Inflammatory macrophage treated with lipopolysaccharide for 4 hours (primary cell): ENCODE measurements at places on chromosomes 1 and 21.

DNA sequence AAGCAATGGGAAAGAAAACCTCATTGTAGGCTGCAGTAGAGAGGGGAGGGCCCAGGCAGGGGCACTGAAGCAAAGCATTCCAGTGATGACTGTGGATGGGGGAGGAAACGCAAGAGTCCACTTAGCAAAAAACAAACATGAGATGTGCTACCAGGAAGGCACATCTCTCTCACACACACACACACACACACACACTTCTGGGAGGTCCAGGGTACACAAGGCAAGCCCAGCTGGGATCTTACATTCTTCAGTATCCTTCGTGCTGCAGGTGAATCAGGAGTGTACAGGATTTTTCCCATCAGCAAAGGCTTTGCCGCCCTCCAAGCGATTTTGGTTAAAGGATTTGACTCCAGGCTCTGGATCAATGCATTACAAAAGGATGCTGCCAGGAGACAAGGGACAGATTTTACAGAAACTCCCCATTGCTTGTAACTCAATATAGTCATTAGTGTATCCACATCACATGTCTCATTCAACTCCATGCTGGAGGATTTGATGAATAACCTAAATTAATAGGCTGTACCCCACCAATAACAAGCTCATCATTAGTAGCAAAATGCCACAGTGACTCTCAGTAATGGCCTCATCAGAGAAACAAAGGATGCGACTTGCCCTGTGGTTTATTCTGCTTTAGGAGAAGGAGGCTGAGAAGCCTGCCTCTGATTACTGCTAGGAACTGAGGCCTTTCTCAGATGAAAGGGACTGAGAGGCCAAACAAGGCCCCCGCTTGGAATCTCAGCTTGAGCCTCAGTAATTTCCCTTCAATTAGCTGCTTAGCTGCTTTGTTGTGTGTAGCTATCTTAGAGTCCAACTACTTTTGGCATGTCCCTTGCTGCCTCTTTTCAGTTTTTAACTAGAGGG lies 41.6 kb downstream of the ABCA4 start:
- no peak for DNase-seq

DNA sequence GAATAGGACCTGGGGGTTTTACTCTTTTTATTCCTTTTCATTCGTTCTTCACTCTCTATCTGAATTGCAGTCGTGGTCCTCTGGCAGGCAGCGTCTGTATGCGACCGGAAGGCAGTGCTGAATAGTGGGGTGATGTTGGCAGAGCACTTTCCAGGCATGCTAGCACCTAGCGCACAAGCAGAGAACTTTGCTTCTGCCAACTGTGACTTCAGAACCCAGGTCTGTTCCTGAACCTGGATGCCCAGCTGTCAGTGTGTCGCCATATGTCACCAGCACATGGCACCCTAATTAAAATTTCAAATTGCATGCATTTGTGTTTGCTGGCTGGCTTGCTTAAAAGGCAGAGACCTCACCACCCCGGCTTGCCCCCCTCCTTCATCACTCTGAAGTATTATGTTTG lies 116.2 kb downstream of the NFIA start:
- no peak for DNase-seq

- no peak for DNase-seq
Observed at GRCh38 chr21:42522771-42523170, 9.1 kb downstream of the SLC37A1 start.

- peak; percentile 11 for DNase-seq
Observed at GRCh38 chr1:19344372-19344810, 32.3 kb downstream of the SLC66A1 start.

DNA sequence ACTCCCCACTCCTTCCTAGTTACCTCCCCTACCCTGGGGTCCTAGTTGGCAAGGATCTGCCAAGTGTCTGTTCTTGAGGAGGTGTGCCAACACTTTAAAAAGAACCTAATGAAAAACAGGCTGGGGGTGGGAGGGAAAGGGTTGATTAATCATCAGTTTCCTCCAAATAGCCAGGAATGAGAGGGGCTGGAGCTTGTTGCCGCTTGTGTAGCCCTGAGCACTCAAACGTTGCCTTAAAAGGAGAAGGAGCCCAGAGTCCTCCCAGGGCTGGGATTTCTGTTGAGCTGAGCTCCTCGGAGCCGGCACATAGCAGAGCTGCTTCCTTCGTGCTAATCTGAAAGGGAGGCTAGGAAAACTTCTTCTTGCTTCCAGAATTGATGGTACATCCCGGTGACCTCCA lies 15.9 kb downstream of the SHISA4 start:
- DNase-seq, result no peak

GRCh38 chr1:55051169-55051568 lies 11.8 kb downstream of the PCSK9 start:
- DNase-seq, result no peak

DNA sequence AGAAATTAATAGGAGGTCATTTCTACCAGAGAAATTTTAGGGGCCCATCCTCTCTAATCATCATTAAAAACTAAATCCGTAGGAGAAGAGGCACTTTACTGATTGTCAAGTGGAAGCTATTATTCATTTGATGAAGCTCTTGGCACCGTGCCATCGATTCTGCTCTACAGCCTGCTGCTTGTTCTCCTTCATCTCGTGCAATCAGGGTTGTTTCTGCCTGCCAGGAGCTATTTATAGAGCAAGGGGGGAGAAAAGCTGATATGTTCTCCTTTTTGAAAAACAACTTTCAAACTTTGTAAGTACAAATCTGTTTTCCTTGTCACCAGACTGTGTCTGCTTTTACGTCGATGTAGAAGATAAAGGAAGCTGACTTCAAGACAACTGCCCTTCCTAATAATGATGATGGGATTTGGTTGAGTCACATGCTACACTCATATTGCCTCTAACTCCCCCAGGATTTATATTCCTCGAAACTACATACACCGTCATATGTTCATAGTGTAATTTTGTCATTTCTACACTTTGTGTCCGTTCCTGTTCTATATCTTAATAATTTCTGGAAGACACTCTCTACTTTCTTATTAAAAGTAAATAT lies 169.6 kb upstream of the LHX8 start:
- no peak for DNase-seq

DNA sequence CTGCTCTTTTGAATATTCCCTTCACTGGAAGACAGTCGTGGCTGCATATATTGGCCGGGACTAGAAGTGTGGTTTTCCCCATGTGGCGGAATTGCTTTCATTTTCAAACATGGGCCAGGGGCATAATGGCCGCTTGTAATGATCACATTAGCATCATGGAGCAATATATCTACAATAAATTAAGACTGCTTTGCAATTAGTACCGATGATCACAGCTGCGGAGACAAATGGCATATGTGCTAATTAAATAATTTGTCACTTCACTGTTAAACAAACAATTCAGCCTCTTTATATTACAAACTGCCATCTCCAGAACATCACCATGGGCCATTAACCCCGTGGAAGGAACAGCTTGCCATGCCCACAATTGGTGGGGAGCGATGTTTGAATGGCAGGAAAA lies 68.2 kb upstream of the OLIG2 start:
- no peak for DNase-seq

GRCh38 chr1:20480951-20481617 lies 4.9 kb downstream of the CAMK2N1 start:
- DNase-seq, result no peak

DNA sequence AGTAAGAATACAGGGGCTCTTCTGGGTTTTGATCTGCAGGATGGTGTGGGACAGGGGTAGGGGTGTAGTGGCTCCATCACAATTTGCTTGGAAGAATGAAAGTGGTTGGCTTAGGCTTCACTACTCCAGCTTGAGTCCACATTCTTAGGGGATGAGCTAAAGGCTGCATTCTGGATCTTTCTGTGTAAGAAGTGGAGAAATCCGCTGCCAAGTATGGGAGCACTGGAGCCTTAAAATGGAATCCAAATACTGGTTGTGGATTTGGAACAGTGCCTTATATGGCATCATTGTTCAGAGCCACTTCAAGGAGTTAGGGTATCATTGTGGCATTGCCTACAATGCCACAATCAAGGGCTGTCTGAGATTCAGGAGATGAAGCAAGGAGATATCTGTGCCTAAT lies 187.1 kb downstream of the LMO4 start:
- DNase-seq, result no peak

DNA sequence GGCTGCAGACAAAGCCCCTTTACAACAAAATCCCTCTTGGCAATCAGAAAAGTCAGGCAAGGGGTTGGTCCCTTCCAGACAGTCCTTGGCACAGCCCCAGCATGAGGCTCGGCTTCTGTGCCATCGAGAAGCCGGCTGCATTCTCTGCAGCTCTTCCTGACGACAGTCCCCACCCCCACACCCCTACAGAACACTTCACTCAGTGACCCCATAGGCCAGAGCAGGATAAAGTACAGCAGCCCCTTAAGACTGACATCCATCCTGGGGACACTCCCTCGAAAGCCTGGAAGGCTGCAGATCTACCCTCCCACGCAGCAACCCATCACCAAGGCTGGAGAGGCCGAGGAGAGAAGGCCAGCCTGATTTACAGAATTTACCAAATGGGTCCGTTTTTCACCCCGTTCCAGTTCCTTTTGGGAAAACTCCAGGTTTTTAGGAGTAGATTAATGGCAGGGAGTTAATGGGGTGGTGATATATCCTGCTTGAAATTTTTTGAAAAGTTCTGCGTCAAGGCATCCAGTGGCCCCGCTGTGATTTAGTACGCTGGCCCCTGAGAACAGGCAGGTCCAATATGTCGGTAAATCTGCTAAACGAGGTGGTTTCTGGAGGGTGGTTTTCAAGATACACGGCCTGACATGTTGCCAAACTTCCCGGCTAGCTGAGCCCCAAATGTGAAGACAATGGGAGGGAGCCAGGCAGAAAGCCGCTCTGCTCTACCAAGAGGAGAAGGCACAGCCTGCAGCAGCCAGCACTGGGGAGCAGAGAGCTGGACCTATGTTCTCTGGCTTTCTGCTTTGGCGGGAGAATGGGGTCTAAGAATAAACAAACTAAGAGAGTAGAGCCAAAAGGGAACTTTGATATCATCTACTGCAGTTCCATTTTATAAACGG lies 81.7 kb downstream of the SSBP3 start:
- DNase-seq, result no peak

DNA sequence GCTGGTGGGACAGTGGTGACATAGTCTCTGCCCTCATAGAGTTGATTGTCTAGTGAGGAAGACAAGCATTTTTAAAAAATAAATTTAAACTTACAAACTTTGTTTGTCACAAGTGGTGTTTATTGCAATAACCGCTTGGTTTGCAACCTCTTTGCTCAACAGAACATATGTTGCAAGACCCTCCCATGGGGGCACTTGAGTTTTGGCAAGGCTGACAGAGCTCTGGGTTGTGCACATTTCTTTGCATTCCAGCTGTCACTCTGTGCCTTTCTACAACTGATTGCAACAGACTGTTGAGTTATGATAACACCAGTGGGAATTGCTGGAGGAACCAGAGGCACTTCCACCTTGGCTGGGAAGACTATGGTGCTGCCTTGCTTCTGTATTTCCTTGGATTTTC lies 58.4 kb downstream of the LAMC2 start:
- peak; percentile 52 for DNase-seq

- no peak for DNase-seq
Observed at GRCh38 chr1:173341307-173341706, 134.2 kb upstream of the TNFSF4 start.

DNA sequence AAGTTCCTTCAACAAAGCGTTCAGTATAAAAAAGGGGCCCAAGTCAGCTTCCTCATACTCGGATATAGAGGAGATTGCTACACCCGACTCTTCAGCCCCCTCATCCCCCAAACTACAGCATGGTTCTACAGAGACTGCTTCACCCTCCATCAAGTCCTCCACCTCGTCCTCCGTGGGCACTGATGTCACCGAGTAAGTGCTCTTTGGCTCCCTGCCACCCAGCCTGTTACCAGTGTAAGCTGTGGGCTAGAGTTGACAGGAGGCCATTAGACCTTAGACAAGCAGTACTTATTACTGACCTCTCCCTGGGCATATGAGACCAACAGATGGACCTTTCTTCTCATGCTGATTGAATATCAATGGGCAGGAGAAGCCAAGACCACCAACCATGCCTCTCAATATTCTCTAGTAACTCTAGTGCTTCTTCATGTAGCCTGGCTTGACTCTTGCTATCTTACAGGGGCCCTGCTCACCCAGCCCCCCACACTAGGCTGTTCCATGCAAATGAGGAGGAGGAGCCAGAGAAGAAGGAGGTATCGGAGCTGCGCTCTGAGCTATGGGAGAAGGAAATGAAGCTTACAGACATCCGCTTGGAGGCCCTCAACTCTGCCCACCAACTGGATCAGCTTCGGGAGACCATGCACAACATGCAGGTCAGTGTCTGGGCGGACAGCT lies 20.9 kb upstream of the IPO9 start:
- DNase-seq, result no peak

GRCh38 chr1:223763251-223763650 lies 50.9 kb downstream of the CAPN2 start:
- DNase-seq, result no peak

DNA sequence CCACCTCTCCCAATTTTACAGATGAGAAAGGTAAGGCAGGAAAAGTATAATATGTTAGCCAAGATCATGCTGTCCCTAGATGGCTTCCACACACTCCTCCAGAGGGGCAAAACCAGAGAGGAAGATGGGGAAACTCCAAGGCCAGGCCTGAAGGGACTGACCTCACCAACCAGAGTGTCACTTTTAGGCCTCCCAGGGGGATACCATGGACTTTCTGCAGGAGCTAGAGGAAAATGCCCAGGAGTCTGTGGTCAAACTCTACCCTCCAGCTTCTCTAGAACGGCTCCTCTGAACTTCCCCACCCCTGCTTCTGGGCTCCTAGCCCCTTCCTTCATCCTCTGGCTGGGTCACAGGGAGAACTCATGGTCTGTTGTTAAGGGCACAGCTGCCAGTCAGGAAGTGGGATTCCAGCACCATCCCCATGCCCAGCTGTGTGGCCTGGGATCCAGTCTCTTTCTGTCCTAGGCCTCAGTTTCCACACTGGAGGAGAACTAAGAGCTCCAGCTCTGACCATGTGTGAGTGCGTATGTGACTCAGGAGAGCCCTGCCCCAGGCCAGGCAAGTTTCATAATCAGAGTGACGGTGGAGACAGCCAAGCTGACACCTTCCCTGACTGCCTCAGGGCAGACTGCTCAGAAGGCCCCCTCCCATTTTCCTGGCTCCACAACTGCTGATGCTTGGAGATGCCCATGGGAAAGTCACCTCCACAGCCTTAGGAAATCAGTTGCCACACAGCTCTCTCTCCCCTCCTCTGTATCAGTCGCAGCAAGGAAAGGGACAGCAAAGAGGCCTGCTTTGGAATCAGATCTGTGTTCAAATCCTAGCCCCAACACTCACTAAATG lies 1.9 kb downstream of the IGSF8 start:
- peak; percentile 72 for DNase-seq

DNA sequence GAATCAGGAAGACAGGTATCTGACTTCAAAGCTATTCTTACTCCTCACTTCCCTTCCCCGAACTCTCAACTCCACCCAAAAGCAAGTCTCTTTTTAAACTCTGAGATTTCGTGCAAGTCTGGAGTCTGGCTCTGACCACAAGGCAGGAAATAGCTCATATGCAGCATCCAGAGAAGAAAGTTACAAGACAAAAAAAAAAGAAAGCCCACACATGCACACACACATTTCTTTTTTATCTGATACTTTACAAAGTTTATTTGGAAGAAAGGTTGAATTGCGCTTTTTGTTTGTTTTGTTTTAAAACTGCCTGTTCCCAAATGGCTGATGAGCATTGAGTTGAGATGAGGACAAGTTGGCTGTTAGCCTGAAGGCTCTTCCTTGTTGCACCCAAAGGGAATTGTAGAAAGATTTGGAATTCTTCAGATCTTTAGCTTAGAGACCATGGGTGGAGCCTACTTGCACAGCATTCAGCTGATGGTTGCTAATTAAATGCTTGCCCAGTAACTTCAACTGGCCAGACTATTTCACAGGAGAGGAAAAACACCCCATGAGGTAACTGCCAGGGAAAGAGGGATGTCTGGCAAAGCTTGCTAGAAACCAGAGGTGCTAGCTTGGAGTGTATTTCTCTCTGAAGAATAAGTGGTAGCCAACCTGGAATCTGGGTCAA lies 490.3 kb downstream of the TTLL7 start:
- DNase-seq, result no peak
